ENCODE measurements at places on chromosomes 6 and 20. TPM values are rescaled to one million over a fixed set of nuclear protein-coding genes. Genes with fewer than 3 reads are reported as not detected.

DNA sequence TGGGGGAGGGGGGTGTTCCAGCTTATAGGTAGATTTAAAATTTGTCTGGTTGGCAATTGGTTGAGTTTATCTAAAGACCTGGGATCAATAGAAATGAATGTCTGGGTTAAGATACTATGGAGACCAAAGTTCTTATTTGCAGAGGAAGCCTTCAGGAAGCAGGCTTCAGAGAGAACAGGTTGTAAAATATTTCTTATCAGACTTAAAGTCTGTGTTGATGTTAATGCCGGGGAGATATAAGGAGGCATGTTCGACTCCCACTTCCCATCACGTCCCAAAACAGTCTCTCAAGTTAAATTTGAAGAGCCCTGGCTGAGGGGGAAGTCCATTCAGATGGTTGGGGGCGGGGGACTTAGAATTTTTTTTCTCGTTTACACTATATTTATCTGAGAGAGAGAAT lies 12.3 kb upstream of the BLCAP start:
- no peak overlapping the region for H3K27ac ChIP-seq
- H3K4me3 ChIP-seq, result no peak overlapping the region
- H3K36me3 ChIP-seq, result no peaks in the 10 kb centered on the region
- no peaks in the 10 kb centered on the region for H3K27me3 ChIP-seq
- DNase-seq, result no peak
- no peaks in the 10 kb centered on the region for H3K4me1 ChIP-seq

DNA sequence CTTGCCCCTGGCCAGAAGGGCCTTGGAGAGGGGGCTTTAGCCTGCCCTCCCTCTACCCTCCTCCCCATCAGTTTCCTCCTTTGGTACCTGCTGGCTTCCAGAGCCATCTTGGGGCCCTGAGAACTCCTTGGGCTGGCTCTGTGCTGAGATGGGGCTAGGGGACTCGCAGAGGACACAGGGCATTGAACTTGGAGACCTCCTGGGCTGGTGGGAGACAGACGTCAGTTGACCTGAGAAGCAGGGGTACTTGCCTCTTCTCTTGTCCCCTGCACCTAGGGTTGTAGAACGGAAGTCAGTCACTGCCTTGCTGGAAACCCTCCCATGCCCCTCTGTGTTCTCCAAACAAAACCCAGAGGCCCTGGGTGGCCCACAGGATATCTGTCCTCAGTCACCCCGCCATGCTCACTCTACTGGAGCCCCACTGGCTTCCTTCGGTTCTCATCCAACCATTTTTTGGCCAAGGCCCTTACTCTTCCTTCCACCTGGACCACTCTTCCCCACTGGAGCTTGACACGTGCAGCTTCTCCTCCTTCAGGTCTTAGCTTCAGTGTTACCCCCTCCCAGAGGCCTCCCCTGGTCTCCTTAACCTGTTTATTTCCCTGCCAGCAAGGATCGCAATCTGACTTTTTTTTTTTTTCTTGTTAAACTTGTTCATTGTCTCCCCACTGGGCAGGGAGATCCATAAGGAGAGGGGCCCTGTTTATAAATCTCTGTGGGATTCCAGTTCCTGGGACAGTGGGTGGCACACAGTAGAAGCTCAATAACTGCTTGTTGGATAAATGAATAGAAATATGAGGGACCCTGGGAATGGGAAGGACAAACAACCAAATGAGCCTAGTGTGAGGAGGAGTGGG lies 971 bp downstream of the RBCK1 start:
- no peak for DNase-seq
- H3K36me3 ChIP-seq, result peaks cover 15% of the 10 kb centered on the region
- peak overlapping the region; percentile 94 for H3K27ac ChIP-seq
- H3K4me1 ChIP-seq, result peaks cover 17% of the 10 kb centered on the region
- H3K27me3 ChIP-seq, result no peaks in the 10 kb centered on the region
- H3K4me3 ChIP-seq, result peak overlapping the region; percentile 92

DNA sequence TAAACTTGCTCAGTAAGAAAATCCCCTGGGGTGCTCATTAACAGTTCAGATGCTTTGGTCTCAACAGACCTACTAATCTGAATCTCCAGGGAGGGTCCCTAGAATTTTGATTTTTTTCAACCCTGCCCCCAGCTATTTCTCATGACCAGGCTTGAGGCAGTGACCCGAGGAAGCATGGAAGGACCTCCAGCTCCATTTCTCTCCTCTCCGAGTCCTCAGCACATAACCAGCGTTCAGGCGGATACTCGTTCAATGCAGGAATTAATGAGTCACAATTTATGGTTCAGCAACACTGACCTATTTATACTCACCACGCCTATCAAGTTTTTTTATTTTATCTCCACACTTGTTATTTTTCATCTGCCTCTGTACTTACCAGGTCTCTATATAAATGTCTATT lies 369.2 kb upstream of the CDH4 start:
- no peak overlapping the region for H3K27ac ChIP-seq
- no peaks in the 10 kb centered on the region for H3K27me3 ChIP-seq
- no peak for DNase-seq
- H3K36me3 ChIP-seq, result no peaks in the 10 kb centered on the region
- no peak overlapping the region for H3K4me3 ChIP-seq

- no peaks in the 10 kb centered on the region for H3K27me3 ChIP-seq
- H3K36me3 ChIP-seq, result no peaks in the 10 kb centered on the region
- H3K4me1 ChIP-seq, result peaks cover 23% of the 10 kb centered on the region
- H3K27ac ChIP-seq, result peak overlapping the region; percentile 95
- H3K4me3 ChIP-seq, result no peak overlapping the region
Observed at GRCh38 chr6:5086294-5086890, 1.3 kb downstream of the PPP1R3G start.

DNA sequence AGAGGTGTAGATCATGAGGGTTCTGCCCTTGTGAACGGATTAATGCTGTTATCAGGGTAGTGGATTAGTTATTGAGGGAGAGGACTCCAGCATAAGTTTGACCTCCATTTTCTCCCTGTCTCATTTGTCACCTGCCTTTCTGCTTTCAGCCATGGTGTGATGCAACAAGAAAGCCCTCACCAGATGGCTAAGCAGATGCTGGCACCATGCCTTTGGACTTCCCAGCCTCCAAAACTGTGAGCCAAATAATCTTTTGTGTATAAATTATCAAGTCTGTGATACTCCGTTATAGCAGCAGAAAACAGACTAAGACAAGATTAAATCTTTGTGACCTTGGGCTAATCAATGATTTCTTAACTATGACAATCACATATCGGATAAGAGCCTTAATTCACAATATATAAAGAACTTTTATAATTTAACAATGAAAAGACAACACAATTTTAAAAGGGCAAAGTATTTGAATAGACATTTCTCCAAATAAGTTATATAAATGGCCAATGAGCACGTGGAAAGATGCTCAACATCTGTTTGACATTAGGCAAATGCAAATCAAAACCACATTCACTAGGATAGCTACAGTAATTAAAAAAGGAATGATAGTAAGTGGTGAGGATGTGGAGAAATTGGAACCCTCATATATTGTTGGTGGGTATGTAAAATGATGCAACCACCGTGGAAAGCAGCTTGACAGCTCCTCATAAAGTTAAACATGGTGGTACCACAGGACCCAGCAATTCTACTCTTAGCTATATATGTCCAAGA lies 45.3 kb upstream of the IFNGR1 start:
- DNase-seq, result no peak
- H3K27ac ChIP-seq, result no peak overlapping the region
- peaks cover 6% of the 10 kb centered on the region for H3K4me1 ChIP-seq
- no peaks in the 10 kb centered on the region for H3K36me3 ChIP-seq
- H3K27me3 ChIP-seq, result no peaks in the 10 kb centered on the region

CLPSL1 gene
- not detected for total RNA-seq

ENPP4 gene
- total RNA-seq, result 15.7 TPM
